H1 (cell line): ENCODE measurements at places on chromosomes 2 and 18.

GRCh38 chr2:232516551-232516950 is 3.6 kb upstream of the PRSS56 start:
- no peak for DNase-seq

GRCh38 chr18:2956056-2956455 is 56.9 kb downstream of the LPIN2 start:
- DNase-seq, result no peak

DNA sequence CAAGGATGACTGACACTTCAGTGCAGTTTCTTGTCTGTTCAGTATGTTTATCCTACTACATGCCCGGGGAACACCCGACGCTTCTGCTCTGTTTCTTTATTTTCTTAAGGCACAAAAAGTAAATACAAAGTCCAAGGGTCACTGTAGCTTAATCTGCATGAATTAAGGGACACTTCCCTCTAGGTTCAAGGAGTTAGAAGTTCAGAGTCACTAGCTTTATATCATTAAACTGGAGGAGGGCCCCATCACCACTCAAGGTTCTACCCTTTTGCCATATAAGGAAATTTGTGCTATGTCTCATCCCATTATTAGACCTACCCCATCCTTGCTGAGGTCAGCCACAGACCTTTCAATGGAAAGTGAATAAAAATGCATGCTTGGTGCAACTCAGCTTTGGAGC is 27.6 kb upstream of the RMDN2 start:
- DNase-seq, result no peak

- no peak for DNase-seq
Measured at GRCh38 chr2:43832457-43832856, 6.2 kb downstream of the ABCG5 start.

GRCh38 chr2:220076734-220077133 is 449.3 kb downstream of the SLC4A3 start:
- DNase-seq, result no peak
